ENCODE measurements at places on chromosomes 4 and X.

- no peak for DNase-seq
Observed at GRCh38 chrX:41108463-41109205, 23.4 kb downstream of the USP9X start.

- DNase-seq = no peak
Observed at GRCh38 chr4:70954032-70954431, 39.4 kb upstream of the DCK start.

DNA sequence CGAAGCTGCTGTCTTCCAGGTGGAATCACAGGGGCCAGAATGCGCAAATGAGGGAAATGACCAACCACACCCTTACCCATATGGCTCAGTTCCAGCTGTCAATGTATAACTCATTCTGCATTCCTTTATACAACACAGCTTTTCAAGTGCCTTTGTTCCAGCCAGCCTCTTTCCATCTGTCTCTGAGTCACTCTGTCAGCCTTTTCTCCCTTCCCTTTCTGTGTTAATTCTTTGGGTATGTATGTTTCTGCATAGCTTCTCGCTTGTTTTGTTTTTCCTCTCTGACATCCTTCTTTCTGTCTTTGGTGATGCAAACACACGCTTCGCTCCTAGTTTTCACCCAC lies 54.5 kb downstream of the RS1 start:
- no peak for DNase-seq

DNA sequence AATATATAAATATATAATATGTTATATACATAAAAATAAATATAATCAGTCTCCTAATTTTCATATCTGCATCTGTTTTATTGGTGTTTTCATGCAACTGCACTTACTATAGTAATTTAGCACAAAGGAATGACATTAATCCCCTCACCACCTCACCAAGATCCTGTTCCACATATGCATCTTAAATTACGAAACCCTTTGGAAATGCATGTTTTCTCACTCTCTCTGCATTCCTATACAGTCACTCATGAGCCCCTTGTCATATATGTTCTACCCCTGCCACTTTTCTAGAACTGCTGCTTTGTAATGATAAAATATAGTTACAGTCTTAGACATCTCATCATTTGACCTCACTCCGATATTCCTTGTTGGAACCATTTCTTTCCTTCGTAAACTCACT lies 728.7 kb upstream of the SLIT2 start:
- DNase-seq = no peak

- no peak for DNase-seq
Observed at GRCh38 chrX:134718966-134719317, 60.7 kb upstream of the PLAC1 start.

GRCh38 chr4:152817331-152817730 lies 37.6 kb downstream of the ARFIP1 start:
- peak; percentile 21 for DNase-seq

GRCh38 chrX:70488856-70489255 lies 44.2 kb downstream of the DLG3 start:
- no peak for DNase-seq

GRCh38 chr4:183384516-183384915 lies 59.9 kb upstream of the CDKN2AIP start:
- DNase-seq = no peak

DNA sequence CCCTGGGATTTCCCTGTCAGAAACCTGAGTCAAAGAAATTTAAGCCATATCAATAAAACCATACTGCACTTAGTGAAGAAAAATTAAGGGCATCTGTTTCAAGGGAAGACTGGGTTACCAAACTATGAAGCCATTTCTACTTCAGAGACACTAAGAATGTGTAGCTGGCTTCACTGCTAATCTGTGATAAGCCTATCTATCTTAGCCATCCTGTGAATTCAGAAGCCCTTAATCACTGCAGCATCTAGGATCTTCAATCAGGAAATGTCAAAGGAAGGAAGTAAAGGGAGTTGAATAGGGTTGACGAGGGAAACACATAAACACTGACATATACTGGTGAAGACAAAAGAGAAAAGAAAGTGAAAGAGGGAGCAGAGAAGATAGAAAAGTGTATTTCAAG lies 777.6 kb upstream of the DIAPH2 start:
- no peak for DNase-seq

GRCh38 chr4:16206301-16206700 lies 20.0 kb downstream of the TAPT1 start:
- DNase-seq = no peak

GRCh38 chr4:155941820-155942219 lies 11.8 kb downstream of the CTSO start:
- DNase-seq = no peak

- DNase-seq = peak; percentile 12
Observed at GRCh38 chr4:154329939-154330338, 161.7 kb downstream of the DCHS2 start.

- no peak for DNase-seq
Observed at GRCh38 chr4:30865691-30866090, 145.5 kb downstream of the PCDH7 start.

DNA sequence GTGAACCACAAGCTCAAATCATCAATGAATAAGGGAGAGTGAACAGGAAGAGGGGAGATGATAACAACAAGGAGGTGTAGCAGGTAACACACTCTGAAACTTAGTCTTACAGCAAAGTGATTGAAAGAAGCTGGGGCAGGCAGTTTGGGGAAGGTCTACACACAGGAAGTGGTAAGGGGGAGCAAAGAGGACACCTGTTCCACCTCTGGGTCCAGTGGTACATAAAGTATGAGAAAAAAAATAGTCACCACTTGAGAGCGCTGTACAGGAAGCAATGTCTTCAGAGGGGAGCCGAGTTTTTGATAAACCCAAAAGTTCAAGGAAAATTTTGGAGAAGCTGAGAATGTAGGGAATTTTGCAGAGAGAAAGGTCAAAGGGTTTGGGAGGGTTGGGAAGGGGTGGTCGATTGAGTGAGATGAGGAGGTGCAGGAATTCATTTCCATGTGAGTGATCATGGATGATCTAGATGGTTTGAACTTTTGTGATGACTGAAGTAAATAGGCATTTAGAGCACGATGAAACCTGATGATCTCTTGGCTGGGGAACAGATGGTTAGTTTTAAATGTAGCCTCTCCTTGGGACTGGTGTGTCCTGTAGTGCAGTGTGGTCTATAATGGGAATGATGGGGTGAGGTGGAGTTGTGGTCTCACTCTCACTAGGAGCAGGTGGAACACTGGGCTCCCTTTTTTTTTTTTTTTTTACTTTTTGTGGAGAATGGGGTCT lies 142.0 kb downstream of the RBMX2 start:
- no peak for DNase-seq

GRCh38 chr4:169847171-169847570 lies 89.4 kb upstream of the HPF1 start:
- no peak for DNase-seq

- DNase-seq = no peak
Observed at GRCh38 chrX:74922922-74923543, 2.2 kb downstream of the NEXMIF start.
